ENCODE measurements at places on chromosomes 2 and 18. TPM values are rescaled to one million over a fixed set of nuclear protein-coding genes. Genes with fewer than 3 reads are reported as not detected.

DNA sequence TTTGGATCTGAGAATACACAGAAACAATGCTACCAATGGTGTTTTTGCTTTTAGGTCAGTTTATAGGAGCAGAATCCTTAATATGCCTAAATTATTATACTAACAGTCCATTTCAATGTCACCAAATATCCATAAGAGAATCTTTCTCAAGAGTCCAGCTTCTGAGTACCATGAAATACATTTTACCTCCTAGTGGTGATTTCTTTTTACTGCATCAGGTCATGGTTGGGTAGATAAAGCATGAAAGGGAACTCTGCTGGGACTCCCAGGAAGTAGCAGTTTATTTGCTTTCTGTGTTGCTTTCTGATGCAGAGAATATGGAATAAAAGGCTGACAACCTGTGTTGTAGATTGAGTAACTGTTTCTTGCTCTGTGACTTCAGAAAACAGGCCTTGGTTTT is 115.6 kb downstream of the PPP1R1C start:
- no peak for DNase-seq

DNA sequence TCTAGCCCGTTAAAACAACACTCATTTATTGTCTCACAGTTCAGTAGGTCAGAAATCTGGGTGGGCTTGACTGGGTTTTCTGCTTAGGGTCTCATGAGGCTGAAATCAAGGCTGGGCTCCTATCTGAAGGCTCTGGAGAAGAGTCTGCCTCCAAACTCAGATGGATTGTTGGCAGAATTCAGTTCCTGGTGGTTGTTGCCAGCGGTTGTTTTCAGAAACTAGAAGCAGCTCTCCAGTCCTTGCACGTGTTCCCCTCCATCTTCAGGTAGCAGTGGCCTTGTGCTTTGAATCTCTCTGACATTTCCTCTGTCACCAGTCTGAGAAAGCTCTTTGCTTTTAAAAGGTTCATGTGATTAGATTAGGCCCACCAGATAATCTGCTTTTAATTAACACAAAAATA is 20.1 kb upstream of the FN1 start:
- DNase-seq = no peak

- DNase-seq = no peak
Measured at GRCh38 chr2:74414881-74415761, 6.3 kb downstream of the C2orf81 start.

DNA sequence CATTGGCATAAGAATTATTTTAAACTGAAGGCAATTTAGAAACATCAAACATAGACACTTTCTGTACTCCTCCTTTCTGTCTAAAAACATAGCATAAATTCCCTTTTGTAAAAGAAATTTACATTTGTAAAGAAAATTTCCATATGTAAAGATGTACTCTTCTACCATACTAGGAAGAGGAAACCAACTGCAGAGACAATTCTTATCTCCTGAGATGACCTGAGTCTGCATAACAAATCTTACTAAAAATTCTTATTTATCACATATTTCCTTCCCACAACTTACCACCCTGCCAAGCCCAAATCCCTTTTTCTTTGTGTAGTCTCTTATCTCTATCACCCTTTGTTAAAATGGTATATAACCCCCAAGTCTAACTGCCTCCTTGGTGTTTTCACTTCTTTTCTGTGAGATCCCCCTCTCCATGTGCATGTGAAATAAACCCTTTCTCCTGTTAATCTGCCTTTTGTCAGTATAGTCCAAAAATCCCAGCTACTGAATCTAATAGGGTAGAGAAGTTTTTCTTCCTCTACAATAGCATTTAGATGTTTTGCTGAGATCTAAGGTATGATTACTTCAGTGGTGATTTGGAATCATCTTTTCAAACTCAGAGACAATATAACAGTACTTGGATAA is 81.0 kb downstream of the CHN1 start:
- DNase-seq = no peak

DNA sequence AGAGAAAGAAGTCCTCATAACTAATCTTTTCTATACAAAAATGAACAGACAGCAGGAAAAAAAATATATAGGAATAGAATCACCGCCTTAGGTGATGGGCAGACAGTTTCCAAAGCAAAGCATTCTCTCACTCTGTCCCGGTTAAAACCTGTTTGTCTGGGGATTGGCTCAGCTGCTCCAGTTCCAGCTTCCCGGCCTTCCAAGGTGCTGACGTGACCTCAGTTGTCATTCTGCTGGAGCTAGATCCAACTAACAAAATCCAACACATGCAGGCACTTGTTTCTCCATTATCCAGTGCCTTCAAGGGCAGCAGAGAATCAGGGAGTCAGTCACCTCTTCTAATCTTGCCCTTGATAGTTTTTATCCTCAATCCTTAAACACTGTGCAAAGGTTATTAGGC is 52.8 kb downstream of the IKZF2 start:
- no peak for DNase-seq

DNA sequence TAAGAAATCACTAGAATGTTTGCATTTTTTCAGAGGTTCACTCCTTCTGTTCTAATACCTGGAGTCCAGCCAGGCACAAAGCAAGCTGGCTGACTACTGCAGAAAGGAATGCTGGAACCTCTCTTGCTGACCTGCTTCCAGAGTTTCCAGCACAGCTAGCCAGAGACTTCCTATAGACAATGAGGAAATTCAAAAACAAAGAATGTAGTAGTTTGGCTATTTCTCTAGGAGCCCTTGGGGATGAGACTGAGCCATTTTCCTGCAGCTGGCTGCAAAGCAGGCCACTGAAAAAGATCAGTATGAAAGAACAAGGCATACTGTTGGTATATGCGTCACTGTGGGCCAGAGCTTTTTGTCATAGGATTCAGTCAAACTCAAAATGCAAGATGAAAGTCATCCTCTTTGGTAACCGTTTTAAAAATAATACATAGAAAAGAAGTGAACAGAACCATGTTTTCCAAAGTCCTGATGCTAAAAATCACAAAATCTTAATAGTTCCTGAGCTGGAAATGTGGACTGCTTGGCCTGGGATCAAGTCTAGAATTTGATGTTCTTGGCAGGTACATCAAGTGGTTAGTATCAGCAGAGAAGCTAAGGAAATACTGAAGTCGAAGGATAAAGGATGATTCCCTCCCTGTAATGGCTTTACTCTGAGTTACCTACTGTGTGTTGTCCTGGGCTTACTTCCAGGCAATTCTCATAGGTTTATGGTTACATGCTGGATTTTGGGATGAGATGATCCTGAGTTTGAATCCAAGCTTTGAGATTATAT is 9.0 kb upstream of the DSEL start:
- DNase-seq = no peak

GRCh38 chr2:131105950-131106801 is 1.0 kb downstream of the PLEKHB2 start:
- no peak for DNase-seq

GRCh38 chr2:84800194-84800805 is 80.6 kb downstream of the TRABD2A start:
- no peak for DNase-seq

Gene SAP130
- 41.9 TPM for total RNA-seq

GRCh38 chr2:54952425-54952824 is 97.8 kb downstream of the RTN4 start:
- no peak for DNase-seq

DNA sequence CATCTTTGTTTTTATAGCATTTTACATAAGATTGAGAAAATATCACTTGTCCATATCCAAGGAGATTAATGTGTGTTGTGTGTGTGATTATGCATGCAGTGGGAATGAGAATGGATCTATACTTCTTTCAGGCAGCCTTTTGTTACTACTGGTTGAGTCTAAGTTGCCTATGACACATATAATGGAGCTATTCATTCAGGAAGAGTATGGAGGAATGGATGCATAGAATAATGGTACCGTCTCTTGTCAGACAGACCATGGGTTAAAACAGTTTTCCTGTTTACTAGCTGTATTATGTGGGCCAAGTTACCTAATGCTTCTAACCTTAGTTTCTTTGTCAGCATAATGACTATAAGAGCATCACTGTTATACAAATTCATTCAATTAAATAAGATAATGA is 155.4 kb upstream of the KYNU start:
- no peak for DNase-seq

DNA sequence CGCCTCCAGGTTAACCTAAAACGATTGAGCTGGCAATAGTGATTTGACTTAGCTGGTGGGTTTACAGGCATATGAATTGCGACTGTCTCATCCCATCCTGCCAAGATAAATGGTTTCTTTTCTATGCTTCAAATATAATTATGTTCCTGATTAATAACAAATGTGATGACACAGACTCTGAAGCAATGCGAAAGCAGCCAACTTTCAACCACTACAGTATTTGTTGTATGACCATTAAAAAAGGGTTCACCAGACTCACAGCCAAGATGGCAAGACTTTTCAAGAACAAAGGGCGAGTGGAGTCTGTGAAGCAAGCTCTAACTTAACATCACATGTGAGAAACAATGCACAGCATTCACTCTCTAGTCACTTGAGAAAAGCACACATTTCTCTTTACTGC is 186.6 kb downstream of the PID1 start:
- DNase-seq = no peak

DNA sequence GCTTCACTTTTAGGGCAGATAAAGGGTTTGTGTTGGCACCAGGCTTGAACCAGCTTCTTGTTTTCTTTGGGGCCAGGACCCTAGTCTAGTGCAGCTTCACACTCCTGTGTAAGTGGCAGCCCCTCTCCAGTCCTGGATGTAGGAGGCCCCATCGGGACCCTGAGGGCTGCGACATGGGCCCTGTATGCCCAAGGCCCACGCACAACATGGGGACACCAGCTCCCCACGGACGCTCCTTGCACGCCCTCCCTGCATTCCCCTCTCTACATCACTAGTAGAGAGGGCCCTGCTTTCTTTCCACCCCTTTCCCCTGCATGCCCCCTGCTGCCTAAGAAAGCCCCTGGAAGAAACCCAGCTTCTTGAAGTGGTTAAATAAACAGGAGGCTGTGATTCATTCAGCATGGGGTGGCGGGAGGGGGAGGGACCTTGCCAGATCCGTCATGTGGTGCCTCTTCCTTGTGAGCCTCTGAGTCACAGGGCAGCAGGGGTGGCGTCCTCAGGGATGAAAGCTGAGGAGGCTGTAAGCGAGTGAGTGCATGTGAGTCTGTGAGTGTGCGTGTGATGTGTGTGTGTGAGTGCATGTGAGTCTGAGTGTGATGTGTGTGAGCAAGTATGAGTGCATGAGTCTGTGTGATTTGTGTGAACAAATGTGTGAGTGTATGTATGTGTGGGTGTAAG is 42.5 kb downstream of the COPS8 start:
- DNase-seq = no peak

GRCh38 chr18:34726286-34727004 is 16.3 kb downstream of the DTNA start:
- no peak for DNase-seq

DNA sequence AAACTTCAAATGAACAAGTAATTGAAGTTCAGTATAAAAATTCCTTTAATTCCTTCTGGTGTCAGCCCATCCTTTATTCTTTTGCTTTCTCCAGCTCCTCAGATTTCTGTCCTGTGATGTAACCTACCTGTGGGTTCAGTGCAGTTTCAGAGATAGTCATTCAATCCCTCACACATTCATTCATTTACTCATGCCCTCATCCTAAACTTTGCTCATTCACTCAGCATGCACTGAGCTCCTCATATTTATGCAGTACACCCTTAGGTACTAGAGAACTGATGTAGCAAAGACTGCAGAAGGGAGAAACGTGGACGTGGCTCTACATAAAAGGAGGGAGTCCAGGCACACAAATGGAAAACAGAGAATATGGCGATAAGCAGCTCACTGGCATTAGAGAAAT is 45.3 kb upstream of the STAT1 start:
- DNase-seq = no peak

GRCh38 chr18:53385889-53386288 is 838.6 kb downstream of the MBD2 start:
- no peak for DNase-seq

GRCh38 chr2:26994983-26995382 is 24.5 kb downstream of the MAPRE3 start:
- DNase-seq = no peak

GRCh38 chr2:15884790-15885189 is 55.6 kb upstream of the MYCN start:
- no peak for DNase-seq

GRCh38 chr2:237727363-237727762 is 71.2 kb upstream of the RBM44 start:
- no peak for DNase-seq

DNA sequence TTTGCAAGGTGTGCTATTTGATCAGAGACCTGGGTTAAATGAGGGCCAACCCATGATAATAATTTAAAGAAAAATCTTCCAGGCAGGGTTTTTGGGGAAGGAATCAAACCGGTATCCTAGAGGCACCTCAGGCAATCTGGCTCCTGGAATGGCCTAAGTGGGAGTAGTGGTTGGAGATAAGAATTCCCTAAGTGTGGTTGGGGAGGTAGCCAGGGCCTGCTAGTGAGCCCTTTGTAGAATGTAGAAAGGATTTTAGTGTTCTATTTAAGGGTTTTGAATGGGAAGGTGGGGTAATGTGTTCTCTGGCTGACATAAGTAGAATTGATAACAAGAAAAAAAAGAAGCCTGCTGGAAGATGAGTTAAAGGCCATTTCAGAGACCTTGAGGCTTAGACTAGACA is 422.2 kb downstream of the XIRP2 start:
- DNase-seq = no peak

Gene FARSB
- total RNA-seq = 24.0 TPM

Gene GNLY
- total RNA-seq = not detected

Gene HOXD13
- 0.43 TPM for total RNA-seq

DNA sequence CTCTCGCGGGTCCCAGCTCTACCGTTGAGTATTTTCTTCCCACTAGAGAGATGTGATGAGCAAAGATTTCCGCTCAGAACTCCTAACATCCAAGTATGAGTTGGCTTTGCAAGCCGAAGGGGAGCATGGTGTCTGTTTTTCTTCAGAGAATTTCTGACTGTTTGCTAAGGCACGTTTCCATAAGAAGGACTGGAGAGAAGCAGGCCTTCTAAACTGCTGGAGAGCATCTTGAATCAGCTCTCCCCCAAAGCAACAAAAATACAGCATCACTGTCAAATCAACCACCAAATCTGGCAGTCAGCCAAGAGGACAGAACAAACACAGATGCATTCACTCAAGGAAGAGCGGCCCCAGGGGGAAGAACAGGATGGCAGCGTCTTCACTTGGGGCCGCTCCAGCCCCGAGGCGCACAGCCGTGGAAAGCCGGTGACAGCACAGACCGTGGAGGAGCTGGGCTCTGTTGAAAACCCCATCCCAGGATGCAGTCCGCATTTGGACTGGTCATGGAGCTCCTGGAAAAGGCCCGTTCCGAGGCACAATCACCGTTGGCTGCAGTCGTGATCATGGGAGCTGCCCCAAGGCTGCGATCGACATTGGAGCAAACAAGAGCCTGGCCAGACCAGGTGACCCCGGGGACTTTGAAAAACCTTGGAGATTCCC is 101.4 kb downstream of the NFATC1 start:
- peak; percentile 64 for DNase-seq

Gene C2orf80
- total RNA-seq = not detected

Gene TMEM17
- total RNA-seq = 4.2 TPM

- no peak for DNase-seq
Measured at GRCh38 chr2:105761931-105762515, 17.3 kb downstream of the NCK2 start.

GRCh38 chr2:52500561-52500960 is 1267.0 kb upstream of the CHAC2 start:
- DNase-seq = no peak

Measured in type B pancreatic cell (in vitro differentiated cells).